Activated effector memory CD4-positive, alpha-beta T cell treated with Interleukin-2 at 50 U/mL for 16 hours (primary cell): ENCODE measurements at places on chromosomes 4 and X.

- peak; percentile 34 for DNase-seq
These were observed 650.8 kb upstream of the DIPK2B start for GRCh38 chrX:45851434-45851991.

- DNase-seq: no peak
These were observed 21.6 kb downstream of the NYX start for GRCh38 chrX:41468647-41469323.

GRCh38 chr4:148808416-148808815 is 366.2 kb upstream of the NR3C2 start:
- DNase-seq: no peak

GRCh38 chrX:150184491-150184890 is 178.6 kb upstream of the MAMLD1 start:
- DNase-seq: no peak

- no peak for DNase-seq
These were observed 76.2 kb upstream of the GRXCR1 start for GRCh38 chr4:42816189-42816879.
